SW 1271 (cell line): ENCODE measurements at places on chromosomes 5 and 9.

DNA sequence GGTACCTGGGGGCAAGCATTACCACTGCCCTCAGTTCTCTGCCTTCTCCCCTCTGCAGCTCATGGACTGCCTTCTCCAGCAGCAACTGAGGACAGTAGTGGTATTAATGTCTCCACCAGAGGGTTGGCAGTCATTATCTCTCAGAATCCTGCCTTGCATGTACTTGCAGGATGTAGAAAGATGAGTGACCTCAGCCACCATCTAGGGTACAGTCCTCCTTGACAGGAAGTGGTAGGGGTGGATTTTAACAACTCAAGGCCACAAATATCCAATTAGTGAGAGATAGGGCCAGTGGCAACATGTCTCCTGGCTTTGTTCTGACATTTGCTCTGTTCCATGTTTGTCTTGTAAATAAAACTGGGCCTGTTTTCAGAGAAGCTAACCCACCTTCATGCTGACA, 47.2 kb downstream of the F2R start:
- no peak for DNase-seq

GRCh38 chr9:117734523-117735314, 30.5 kb downstream of the TLR4 start:
- no peak for DNase-seq

GRCh38 chr9:135692410-135692809, 6.9 kb downstream of the SOHLH1 start:
- no peak for DNase-seq

DNA sequence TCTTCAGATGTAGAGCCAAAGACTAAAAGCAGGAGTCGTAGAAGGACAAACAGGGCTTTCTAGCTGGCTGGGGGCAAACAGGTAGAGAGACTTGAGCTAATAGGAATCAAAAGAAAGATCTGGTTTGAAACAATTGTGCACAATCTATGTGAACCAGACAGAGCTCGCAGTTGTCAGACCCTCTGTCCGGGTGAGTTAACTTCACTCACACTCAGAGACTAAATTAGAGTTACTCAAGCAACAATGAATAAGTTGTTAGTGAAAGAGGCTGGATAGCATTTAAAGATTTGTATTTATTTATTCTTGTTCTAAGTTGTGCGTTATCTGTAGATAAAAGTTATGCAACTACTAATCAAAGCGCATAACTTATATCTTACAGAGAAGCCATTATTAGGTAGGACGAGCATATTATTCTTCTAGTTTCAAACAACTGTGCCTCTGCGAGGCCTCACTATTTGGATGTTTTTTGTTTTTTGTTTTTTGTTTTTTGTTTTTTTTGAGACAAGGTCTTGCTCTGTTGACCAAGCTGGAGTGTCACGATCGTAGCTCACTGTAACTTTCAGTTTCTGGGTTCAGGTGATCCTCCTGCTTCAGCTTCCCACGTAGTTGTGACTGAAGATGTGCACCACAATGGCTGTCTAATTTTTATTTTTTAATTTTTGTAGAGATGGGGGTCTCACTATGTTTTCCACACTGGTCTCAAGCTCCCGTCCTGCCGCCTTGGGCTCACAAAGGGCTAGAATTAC, 13.2 kb upstream of the LNPEP start:
- no peak for DNase-seq

GRCh38 chr5:43161244-43161643, 30.8 kb upstream of the NIM1K start:
- no peak for DNase-seq

DNA sequence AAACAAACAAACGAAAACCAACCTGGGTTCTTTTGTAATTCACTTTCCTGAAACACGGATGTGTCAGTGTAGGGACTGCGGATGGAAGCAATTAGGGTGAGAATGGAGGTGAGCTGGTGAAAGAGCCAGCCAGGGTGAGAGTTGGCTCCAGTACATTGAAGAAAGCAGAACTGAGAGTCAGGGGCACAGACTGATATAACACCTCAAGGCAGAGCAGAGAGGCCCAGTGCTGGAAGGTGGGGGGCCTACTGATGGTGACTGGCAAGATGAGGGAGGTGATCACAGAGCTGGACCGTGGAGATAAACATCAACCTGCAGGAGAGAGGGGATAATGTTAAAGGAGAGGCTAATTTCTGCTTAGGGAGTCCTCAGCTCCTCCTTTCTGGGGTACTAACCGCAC, 221.1 kb downstream of the MAN2A1 start:
- no peak for DNase-seq

DNA sequence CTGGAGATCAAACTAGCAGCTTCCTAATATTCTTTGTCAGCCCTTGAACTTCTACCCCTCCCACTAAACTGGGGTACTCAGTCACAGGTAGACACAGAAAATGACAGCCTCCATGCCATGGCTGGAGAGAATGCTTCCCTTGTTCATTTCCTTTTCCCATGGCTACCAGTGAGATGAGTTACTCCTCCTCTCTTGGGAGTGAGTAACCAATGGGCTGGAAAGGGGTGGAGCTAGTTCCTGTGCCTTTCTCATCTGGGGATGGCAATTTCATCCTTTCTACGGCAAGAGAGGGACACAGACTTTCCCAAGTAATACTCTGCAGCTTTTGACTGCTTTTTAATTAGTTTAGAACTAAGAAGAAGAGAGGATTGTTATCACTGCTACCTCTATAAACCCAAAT, 1045.6 kb upstream of the WWC1 start:
- DNase-seq: no peak

- DNase-seq: no peak
These were observed 52.4 kb upstream of the COX7C start for GRCh38 chr5:86565197-86565789.

DNA sequence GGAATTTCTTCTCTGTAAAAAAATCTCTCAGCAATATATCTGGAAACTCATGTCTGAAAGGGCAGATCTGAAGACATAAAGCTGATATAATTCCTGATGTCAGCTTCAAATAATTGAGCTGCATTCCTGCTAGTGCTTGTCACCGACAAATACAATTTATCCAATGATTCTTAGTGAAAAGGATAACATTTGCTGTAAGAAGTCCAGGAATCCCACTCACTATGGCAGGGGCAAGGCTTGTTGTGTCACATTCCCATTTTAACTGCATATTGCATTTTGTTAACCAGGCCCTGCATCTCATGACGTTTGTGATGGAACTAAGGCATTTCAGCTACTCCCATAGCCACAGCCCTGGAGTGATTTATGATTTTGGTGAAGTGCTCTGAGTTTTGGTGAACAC, 160.1 kb upstream of the DAB2 start:
- DNase-seq: no peak

GRCh38 chr5:54455413-54456157, at the start of gene HSPB3:
HSPB3 (plus strand) TSS chr5:54455699; CDS start chr5:54455790, 91 bp downstream.
- DNase-seq: no peak

- DNase-seq: no peak
These were observed 145.5 kb downstream of the PAX5 start for GRCh38 chr9:36888551-36888950.

- no peak for DNase-seq
These were observed 52.5 kb downstream of the TRIP13 start for GRCh38 chr5:944992-945685.

GRCh38 chr5:170479484-170479883, 24.3 kb upstream of the KCNIP1 start:
- peak; percentile 17 for DNase-seq
